NCI-H774 (cell line): ENCODE measurements at places on chromosomes 6 and 20.

GRCh38 chr6:380234-381218 lies 11.0 kb upstream of the IRF4 start:
- no peak for DNase-seq

DNA sequence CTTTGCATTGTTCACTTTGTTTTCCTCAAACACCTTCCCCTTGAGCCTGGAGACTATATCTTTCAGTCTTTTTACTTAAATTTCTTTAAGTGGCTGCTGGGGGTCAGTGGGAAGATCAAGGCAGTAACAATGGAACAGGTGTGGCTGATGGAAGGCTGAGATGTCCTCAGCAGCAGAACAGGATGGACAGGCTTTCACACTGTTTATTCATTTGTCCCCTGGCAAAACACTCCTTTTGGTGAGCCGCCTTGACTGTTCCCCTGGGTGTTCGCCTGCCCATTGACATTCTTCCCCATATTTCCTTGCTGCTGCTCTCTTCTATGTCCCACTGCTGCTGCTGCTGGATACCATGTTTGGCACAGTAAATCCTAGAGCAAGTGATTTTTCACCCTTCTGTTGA lies 38.1 kb downstream of the RNF144B start:
- no peak for DNase-seq

GRCh38 chr6:168915855-168916254 lies 337.8 kb downstream of the THBS2 start:
- peak; percentile 27 for DNase-seq

GRCh38 chr6:37103169-37104039 lies 66.5 kb upstream of the PIM1 start:
- peak; percentile 95 for DNase-seq

DNA sequence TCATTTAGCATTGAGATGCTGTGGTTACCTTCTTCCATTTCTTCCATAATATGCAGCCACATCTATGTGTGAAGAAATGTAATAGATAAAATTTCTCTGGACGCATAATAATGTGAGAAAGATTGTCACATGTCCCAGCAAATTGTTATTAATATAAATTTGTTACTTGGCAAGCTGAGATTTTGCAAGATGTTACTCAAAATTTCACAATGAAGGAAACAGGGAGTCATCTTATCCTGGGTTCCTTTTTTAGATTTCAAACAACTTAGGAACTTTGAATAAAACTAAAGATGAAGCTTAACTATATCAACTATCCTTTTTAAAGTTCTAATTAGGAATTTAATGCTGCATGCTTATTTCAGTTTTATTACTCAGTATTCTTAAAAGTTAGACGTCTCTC lies 3.6 kb downstream of the ESR1 start:
- no peak for DNase-seq

DNA sequence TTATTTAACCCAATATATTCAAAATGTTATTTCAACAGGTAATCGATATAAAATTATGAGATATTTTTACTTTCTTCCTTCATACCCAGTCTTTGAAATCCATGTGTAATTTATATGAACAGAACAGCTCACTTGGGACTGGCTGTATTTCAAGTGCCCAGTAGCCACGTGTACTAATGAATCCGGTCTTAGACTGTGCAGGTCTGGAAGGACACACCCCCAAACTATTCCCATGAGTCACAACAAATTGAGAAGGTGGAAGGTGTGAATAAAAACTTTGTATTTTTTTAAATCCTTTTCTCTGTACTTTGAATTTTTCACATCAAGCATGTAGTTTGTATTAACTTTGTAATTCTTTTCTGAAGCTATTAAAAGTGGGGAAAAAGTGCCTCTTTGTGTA lies 2.8 kb downstream of the UNC5CL start:
- no peak for DNase-seq

DNA sequence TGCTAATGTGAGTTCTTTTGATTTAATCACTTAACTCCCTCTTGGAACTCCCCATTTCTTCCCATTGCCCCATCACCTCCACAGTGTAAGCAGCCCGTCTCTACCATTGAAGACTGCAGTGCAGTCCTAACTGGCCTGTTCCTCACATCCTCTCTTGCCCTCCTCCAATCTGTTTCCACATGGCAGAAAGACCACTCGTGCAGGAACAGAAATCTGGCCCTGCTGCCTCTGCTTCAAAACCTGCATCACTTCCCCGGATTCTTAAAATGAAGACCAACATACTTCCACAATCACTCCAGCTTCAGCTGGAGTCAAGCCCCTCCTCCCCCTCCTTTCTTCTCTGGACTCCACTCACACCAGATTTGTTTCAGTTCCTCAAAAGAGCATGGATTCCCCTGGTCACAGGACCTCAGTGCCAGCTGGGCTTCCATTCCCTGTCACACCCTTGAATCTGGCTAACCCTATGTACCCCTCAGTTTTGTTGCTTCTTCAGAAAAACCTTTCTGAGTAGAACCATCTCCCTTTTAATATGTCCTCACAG lies 802.3 kb downstream of the MAFB start:
- DNase-seq: no peak

DNA sequence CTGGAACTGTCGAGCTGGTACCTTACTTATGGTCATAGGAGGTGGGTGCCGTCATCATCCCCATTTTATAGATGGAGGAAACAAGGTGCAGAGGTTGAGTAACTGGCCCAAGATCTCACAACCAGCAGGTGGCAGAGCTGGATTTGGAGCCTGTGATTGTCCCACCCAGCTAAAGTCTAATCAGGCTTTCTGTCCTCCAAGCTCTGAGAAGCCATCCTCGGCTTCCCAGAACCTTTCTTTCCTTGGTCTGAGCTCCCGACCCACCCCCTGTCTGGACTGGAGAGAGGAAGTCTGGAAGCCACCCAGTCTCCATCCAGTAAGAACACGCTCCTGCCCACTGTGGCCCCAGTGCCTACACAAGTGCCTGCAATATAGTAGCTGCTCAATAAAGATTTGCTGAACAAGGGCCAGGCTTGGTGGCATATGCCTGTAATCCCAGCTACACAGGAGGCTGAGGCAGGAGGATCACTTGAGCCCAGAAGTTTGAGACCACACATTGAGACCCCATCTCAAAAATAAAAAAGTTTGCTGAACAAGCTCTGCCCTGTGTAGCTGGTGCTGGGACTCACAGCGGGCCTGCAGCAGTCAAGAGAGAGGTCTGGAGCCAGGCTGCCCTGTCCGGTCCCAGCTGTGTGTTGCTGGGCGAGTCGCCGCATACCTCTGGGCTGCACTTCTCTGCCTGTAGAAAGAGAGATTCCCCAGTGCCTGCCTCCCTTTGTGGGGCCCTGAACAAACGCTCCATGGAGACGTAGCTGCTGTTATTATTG lies 32.5 kb upstream of the DLGAP4 start:
- no peak for DNase-seq

DNA sequence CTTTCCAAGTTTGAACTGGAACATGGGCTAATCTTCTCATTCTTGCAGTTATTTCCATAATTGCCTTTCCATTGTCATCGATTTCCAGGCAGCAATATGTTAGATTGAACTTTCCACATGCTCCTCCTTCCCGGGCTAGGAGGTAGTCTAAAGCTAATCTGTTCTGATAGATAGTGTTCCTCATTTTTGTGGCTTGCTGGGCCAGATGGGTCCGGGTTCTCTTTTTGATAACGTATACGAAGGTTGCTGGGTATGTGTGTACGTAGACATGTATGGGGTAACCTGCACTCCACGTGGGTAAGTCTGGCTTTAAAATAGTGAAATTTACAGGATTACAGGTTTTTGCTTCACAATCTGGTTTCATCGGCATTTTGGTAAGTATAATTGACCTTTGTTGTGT lies 14.0 kb upstream of the GMPR start:
- DNase-seq: no peak

- DNase-seq: no peak
Observed at GRCh38 chr20:22915512-22915911, 119.6 kb upstream of the SSTR4 start.

- no peak for DNase-seq
Observed at GRCh38 chr6:54877713-54878317, 31.2 kb downstream of the FAM83B start.

- DNase-seq: no peak
Observed at GRCh38 chr20:45355209-45356084, 7.2 kb upstream of the SDC4 start.

DNA sequence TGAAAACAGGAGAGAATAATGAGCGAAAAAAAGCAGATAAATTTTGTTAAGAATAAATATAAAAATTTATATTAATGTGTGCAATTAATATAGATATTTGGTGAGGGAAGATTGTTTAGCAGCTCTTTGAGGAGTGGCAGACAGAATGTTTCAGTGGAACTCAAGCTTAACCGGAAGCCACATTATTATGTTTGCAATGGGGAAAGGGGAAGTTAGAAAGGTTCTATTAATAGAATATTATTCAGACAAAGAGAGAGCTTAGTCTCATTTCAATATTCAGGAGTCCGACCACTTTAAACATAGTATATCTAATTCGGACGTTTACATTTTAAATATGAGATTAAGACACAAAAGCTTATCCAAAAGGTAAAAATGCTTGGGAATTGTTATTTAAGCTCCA lies 81.6 kb upstream of the KHDRBS2 start:
- no peak for DNase-seq

DNA sequence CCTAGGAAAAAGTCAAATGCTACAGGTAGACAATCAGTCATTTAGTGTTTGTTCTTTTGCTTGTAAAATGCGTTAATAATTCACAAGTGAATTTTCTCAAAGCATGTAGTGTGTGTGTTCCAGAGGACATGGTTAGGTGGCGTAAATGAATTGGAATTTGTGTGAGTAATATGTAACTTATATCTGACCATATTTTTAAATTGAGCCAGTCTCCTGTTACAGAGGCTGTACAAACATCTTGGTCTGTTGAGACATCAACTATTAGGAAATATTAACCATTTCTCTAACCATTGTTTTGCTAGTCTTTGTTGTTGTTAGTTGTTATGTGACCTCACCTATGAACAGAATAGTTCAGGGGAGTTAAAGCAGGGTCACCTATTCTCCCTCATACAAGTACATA lies 22.7 kb downstream of the MCM8 start:
- no peak for DNase-seq

- no peak for DNase-seq
Observed at GRCh38 chr20:51042064-51042463, 19.2 kb upstream of the KCNG1 start.

- DNase-seq: no peak
Observed at GRCh38 chr20:20272686-20273085, 95.2 kb upstream of the INSM1 start.

GRCh38 chr20:18066421-18067333 lies 9.0 kb upstream of the OVOL2 start:
- no peak for DNase-seq

DNA sequence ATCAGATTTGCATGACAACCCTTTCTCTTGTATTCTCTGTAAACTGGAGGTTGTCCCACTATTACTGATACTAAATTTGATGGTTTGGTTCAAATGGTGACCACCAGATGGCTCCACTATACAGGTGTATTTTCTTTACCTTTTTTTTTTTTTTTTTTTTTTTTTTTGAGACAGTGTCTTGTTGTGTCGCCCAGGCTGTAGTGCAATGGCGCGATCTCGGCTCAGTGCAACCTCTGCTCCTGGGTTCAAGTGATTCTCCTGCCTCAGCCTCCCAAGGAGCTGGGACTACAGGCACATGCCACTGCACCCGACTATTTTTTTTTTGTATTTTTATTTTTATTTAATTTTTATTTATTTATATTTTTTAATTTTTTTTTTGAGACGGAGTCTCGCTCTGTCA lies 6.6 kb upstream of the WTAP start:
- DNase-seq: peak; percentile 53

GRCh38 chr20:62860391-62860923 lies 1.2 kb downstream of the TCFL5 start:
- no peak for DNase-seq

GRCh38 chr20:36569847-36570429 lies 3.5 kb upstream of the TGIF2 start:
- DNase-seq: no peak

GRCh38 chr6:157831018-157831369 lies 7.9 kb downstream of the SNX9 start:
- no peak for DNase-seq

DNA sequence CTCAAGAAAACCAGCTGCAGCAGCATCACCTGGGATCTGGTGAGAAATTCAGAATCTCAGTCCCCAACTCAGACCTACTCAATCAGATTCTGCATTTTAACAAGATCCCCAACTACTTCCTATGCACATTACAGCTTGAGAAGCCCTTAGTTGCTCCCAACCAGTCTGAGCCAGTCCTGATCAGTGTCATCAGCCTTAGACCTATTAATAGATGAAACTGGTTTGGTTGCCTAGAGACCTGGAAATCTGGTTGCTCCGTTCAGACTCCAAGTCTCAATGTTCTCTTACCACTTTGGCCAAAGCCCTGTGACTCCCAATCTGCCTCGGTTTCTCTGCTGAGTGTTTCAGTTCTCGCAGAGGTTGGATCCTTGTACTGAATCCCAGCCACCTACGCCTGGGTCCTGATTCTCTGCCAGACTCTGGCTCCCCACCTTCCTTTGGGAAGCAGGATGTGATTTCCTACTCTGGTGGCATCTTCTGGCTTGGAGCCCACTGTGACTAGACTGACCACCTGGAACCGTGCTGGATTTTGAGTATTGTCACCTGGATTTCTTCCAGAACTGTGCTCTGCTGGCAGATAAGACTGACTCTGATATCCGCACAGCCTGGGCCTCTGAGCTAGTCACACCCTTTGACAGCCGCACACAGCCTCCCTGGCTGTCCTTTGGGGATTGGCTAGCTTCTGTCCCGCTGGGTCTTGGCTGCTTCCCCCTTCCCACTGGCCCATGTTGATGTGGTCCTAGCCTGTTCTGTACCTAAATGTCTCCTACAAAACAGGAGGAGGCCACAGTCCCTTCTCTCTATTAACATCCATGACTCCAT lies 20.3 kb upstream of the ATXN1 start:
- no peak for DNase-seq

DNA sequence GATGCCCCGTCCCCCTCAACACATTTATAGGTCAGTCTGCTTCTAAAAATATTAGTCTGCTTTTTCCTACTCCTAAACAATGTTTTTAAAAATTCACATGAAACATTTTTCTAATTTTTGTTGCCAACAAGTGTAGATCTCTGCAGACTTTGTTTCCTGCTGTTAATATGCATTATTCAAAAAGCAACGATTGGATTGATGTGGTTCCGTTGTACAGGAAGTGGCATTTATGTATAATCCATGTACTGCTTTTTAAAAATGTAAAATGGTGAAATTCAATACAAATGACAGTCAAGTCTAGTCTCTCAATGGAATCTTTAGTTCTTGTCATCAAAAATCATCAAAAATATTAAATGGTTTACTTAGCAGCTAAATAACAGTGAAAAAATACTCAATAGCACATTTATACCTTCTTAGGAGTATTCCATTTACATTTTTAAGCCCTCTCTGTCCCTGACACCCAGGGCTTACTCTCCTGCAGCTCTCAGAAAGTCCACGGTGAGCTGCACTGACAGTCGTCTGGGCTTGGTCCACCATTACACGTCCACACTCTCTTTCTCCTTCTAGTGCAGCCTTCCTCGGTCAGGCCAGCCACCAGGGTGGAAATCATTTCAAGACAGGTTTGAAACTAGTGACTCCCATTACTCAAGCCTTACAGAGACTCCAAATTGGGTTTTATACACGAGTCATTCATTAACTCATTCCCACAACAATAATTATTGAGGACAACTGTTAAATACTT lies 211.5 kb downstream of the TMEM200A start:
- DNase-seq: no peak

GRCh38 chr6:168418711-168419121 lies 22.3 kb upstream of the SMOC2 start:
- no peak for DNase-seq

- DNase-seq: no peak
Observed at GRCh38 chr20:58832457-58832856, 18.2 kb downstream of the GNAS-AS1 start.
